CD4-positive, alpha-beta T cell (primary cell): ENCODE measurements at places on chromosomes 1 and 21.

DNA sequence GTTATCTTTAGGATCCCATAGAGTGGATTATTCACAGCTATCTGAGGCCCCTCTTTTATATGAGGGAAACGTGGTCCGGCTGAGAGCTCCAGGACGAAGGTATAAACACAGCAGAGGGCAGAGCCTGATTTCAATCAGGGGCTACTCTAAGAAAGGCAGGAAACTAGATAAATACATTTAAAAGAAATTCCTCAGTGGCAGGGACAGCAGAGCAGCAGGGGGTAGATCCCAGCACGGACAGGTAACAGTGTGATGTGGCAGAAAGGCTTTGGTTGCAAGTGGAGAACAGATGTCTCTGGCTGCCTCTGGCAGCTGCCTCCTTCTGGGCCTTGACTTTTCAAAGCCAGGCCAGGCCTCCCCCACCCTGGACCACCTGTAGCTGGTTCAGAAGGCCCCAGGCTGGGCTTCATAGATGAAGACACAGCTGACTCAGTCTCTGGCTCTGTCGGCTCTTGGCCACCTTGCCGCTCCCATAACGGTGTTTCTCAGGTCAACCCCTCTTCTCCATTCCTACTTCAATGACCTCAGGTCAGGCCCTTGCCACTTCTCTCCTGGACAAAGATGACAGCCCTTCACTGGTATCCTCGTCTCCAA is 43.8 kb downstream of the FAM78B start:
- no peak for DNase-seq

DNA sequence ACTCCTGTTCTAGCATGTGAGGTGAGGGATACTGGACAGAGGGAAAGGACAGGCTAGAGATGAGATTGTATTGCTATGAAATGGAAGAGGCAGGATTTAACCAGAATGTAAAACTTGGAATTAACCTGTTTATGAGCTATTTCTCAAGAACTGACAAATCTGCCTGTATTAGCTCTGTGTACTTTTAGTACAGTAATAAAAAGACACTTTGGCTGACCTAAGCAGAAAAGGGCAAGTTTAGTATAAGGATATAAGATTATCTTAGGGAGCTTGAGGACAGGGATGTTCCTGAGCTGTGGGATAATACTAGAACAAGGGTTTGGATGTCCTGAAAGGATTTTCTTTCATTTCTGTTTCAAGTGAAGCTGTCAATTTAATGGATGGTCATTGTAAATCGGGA is 11.2 kb downstream of the ZCCHC17 start:
- DNase-seq = no peak

- no peak for DNase-seq
These were observed 124.6 kb upstream of the ZNF648 start for GRCh38 chr1:182185842-182186756.

DNA sequence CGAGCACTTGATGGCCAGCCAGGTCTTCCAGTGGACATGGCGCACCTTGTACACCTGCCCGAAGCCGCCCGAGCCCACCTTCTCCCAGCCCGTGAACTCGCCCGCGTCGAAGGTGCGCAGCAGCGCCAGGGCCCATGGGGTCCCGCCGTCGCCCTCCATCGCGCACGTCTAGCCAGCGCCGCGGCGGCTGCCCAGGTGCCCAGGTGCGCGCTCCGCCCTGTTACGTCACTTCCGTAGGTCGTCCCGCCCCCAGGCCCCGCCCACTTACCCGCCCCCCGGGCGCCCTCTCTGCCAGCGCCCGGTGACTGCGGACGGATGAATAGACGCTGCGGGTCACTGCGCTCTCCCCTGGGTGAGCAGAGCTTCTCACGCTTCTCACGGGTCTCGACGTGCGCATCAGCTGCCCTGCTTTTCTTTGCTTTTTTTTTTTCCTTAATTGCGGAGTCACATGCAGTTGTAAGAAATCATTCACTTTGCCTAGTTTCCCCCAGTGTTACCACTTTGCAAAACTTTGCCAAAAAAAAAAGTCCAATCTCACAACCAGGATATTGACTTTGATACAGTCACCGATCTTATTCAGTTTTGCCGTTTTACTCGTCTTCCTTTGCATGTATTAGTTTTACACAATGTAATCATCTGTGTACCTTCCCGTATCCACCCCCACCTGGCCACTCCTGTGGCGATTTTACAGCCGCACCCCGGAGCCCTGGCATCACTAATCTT is at the start of gene RIPK4:
RIPK4 (minus strand) TSS at position 170 of the 723 bp plus-strand sequence; CDS start at position 159, 11 bp downstream.
- DNase-seq = peak; percentile 79
